ENCODE measurements at places on chromosomes 7 and 10. TPM values are rescaled to one million over a fixed set of nuclear protein-coding genes. Genes with fewer than 3 reads are reported as not detected.

HBP1 gene
- total RNA-seq: 32.1 TPM

ASIC3 gene
- 2.2 TPM for total RNA-seq

TLX1 gene
- 1.3 TPM for total RNA-seq

GTF2I gene
- 119 TPM for total RNA-seq

SPAM1 gene
- not detected for total RNA-seq

GLI3 gene
- total RNA-seq: 0.88 TPM

NEURL1 gene
- total RNA-seq: 1.7 TPM

CCDC6 gene
- 8.4 TPM for total RNA-seq

FOXI2 gene
- not detected for total RNA-seq

ELOVL3 gene
- total RNA-seq: not detected

CPA2 gene
- 1.9 TPM for total RNA-seq

TMEM213 gene
- not detected for total RNA-seq

CTAGE8 gene
- total RNA-seq: 1.4 TPM

SPDYE18 gene
- 0.60 TPM for total RNA-seq

GPR15LG gene
- 0.20 TPM for total RNA-seq

PAPOLB gene
- not detected for total RNA-seq

HYAL4 gene
- total RNA-seq: not detected

RNF148 gene
- total RNA-seq: 0.30 TPM

NDUFB2 gene
- 146 TPM for total RNA-seq

NPC1L1 gene
- total RNA-seq: 21.1 TPM

HMX2 gene
- not detected for total RNA-seq

TYW1B gene
- total RNA-seq: 1.5 TPM

ALOX5 gene
- 4.8 TPM for total RNA-seq

CLCN1 gene
- total RNA-seq: not detected

GRID2IP gene
- total RNA-seq: not detected

CALHM3 gene
- total RNA-seq: not detected

BAMBI gene
- 7.7 TPM for total RNA-seq

MEIG1 gene
- not detected for total RNA-seq

PLCE1 gene
- 0.28 TPM for total RNA-seq

TMEM140 gene
- 32.4 TPM for total RNA-seq

BBIP1 gene
- total RNA-seq: 11.1 TPM

SPDYE1 gene
- total RNA-seq: not detected

SYNPO2L gene
- total RNA-seq: not detected

CCDC172 gene
- total RNA-seq: not detected

FAM237B gene
- total RNA-seq: not detected

TRIL gene
- 0.18 TPM for total RNA-seq

RALA gene
- total RNA-seq: 7.8 TPM

PSD gene
- 7.0 TPM for total RNA-seq

EGFR gene
- total RNA-seq: 90.5 TPM

GNAT3 gene
- not detected for total RNA-seq

CYP26C1 gene
- 0.08 TPM for total RNA-seq

ODAD2 gene
- 0.28 TPM for total RNA-seq

GARS1 gene
- 37.0 TPM for total RNA-seq
